ENCODE measurements at places on chromosomes 13 and 19.

DNA sequence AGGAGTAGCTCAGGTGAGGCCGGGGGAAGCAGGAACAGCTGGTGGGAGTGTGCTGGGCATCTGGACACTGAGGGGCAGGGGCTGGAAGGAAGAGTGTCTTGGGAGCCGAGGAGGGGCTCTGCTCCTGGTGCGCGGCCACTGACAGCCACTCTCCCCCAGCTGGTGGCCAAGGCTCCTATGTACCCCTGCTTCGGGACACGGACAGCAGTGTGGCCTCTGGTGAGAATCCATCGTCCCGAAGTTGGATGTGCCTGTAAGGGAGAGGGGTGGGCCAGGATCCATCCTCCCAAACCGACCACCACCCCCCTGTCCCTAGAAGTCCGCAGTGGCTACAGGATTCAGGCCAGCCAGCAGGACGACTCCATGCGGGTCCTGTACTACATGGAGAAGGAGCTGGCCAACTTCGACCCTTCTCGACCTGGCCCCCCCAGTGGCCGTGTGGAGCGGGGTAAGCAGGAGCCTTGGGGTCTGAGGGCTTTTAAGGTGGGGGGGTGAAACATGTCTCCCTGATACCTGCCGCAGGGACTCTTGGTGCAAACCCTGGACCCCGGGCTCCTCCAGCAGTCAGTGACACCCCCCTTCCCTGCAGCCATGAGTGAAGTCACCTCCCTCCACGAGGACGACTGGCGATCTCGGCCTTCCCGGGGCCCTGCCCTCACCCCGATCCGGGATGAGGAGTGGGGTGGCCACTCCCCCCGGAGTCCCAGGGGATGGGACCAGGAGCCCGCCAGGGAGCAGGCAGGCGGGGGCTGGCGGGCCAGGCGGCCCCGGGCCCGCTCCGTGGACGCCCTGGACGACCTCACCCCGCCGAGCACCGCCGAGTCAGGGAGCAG lies 2.0 kb upstream of the USF2 start:
- no peaks in the 10 kb centered on the region for H3K27me3 ChIP-seq
- peaks cover 17% of the 10 kb centered on the region for H3K36me3 ChIP-seq
- no peak for DNase-seq
- peak overlapping the region; percentile 93 for H3K4me3 ChIP-seq
- peak overlapping the region; percentile 82 for H3K27ac ChIP-seq

- H3K27ac ChIP-seq, result no peak overlapping the region
- no peak for DNase-seq
- no peaks in the 10 kb centered on the region for H3K36me3 ChIP-seq
- H3K4me3 ChIP-seq, result no peak overlapping the region
- H3K4me1 ChIP-seq, result no peaks in the 10 kb centered on the region
These were observed 22.8 kb upstream of the NMRK2 start for GRCh38 chr19:3910105-3910504.

GRCh38 chr19:16587833-16588823 lies 15.9 kb upstream of the SLC35E1 start:
- H3K27ac ChIP-seq, result peak overlapping the region; percentile 89
- H3K4me1 ChIP-seq, result peaks cover 80% of the 10 kb centered on the region
- no peaks in the 10 kb centered on the region for H3K27me3 ChIP-seq
- peak; percentile 54 for DNase-seq
- H3K36me3 ChIP-seq, result no peaks in the 10 kb centered on the region
- H3K4me3 ChIP-seq, result peak overlapping the region; percentile 84

DNA sequence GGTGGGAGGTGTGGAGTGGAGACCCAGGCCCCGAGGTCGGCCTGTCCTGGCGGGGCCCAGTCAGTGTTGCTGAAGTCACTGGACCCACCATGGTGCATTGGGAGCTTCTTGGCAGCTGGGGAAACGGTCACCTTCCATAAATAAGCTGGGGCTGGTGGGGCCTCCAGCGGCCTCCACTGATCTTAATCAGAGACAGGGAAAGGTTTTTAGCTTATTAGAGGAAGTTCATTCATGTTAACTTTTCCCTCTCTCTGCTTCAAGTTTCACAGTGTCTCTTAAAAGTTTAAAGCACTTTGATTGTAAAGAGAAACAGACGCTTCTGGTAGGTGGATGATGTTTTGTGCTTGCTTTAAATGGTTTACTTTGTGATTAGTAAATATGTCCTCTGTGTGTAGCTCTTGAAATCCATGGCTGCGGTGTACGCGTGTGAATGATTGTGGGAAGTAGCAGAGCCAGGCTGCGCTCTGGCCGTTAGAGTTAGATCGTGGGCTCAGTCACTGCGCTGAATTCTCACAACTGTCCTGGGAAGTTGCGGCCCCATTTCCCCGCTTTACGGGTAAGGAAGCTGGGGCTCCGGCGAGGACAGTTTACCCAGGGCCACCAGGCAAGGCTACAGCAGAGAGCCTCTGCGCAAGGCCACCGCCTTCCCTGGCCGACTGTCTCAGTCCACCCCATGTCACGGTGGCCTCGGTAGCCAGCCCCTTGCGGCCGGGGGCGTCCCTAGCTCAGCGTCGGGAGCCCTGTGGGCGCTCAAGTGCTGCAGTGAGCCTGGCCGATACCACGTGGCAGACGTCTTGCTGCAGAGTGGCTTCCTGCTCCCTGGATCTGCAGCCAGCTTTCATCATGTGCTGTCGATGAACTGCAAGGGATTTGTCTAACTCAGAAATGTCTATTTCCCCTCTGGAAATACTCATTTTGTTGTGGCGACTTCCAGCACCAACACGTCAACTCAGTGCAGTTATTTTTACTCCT lies 16.5 kb upstream of the NDUFS7 start:
- no peaks in the 10 kb centered on the region for H3K27me3 ChIP-seq
- H3K4me3 ChIP-seq, result no peak overlapping the region
- H3K36me3 ChIP-seq, result peaks cover 7% of the 10 kb centered on the region
- H3K4me1 ChIP-seq, result peaks cover 25% of the 10 kb centered on the region
- DNase-seq, result no peak

DNA sequence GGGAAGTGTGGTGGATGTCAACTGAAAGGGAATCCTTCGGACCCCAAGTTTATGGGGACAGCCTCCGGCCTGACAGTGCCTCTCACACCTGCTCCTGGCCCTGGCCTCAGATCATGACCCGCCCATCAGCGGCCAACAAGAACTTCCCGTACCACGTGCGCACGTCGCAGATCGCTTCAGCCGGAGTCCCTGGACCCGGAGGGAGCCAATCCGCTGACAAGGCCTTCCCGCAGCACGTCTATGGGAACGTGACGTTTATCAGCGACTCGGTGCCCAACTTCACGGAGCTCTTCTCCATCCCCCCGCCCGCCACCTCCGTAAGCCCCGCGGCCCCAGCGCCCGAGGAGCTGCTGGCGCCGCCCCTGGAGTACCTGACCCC lies 2.0 kb upstream of the MEGF8 start:
- no peak for DNase-seq
- peaks cover 15% of the 10 kb centered on the region for H3K4me1 ChIP-seq
- peaks cover 5% of the 10 kb centered on the region for H3K36me3 ChIP-seq
- peak overlapping the region; percentile 37 for H3K4me3 ChIP-seq

DNA sequence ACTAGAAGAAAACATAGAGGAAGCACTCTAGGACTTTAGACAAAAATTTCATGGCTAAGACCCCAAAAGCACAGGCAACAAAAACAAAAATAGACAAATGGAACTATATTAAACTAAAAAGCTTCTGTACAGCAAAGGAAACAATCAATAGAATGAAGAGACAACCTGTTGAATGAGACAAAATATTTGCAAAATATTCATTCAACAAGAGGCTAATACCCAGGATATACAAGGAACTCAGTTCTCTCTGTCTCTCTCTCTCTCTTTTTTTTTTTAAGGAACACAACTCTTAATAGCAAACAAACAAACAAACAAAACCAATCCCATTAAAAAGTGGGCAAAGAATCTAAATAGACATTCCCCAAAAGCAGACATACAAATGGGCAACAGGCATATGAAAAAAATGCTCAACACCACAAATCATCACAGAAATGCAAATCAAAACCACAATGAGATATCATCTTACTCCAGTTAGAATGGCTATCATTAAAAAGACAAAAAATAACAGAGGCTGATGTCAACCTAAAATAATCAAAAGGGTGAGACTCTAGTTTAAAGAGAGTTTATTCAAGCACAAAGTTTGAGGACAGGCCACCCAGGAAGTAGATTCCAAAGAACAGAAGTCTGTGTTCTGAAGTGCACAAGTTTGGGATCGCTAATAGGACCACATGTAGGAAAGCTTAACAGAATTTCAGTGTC lies 27.1 kb upstream of the SLC7A9 start:
- H3K27me3 ChIP-seq, result peaks cover 1% of the 10 kb centered on the region
- H3K36me3 ChIP-seq, result peaks cover 9% of the 10 kb centered on the region
- no peak for DNase-seq
- H3K27ac ChIP-seq, result no peak overlapping the region
- H3K4me3 ChIP-seq, result no peak overlapping the region
- H3K4me1 ChIP-seq, result no peaks in the 10 kb centered on the region

DNA sequence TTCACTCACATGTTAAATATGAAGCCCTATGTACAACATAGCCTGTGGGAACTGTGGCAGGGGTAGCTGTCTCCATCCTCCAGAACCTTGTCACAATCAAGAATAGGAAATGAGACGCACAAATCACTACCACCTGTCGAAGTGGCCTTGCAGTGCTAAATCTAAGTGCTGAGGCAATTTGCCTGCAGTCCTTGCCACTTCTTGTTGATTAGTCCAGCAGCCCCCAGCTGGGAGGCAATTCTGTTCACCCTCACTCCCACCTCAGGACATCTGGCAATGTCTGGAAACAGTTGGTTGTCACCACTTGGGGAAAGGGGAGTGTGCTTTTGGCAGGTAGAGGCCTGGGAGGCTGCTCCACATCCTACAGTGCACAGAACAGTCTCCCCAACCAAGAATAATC lies 10.7 kb downstream of the RFX2 start:
- no peak overlapping the region for H3K27ac ChIP-seq
- peaks cover 9% of the 10 kb centered on the region for H3K4me1 ChIP-seq
- H3K27me3 ChIP-seq, result peaks cover 2% of the 10 kb centered on the region
- no peak overlapping the region for H3K4me3 ChIP-seq

DNA sequence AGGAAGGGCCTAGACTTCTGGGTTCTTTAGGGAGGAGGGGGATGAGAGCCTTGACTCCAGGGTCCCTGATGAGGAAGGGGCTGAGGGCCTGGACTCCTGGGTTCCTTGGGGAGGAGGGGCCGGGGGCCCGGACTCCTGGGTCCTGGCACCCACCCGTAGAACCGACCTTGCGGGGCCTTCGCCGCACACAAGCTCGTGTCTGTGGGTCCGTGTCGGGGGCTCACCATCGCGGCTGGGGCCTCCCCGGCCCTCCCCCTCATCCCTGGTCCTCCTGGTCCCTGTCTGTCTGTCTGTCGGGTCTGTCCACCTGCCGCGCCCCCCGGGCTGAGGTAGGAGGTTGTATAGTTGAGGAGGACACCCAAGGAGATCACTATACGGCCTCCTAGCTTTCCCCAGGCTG lies 662 bp upstream of the SPACA6 start:
- H3K27ac ChIP-seq, result no peak overlapping the region
- peaks cover 11% of the 10 kb centered on the region for H3K4me1 ChIP-seq
- peaks cover 3% of the 10 kb centered on the region for H3K36me3 ChIP-seq
- DNase-seq, result no peak
- no peak overlapping the region for H3K4me3 ChIP-seq
- peaks cover 10% of the 10 kb centered on the region for H3K27me3 ChIP-seq

DNA sequence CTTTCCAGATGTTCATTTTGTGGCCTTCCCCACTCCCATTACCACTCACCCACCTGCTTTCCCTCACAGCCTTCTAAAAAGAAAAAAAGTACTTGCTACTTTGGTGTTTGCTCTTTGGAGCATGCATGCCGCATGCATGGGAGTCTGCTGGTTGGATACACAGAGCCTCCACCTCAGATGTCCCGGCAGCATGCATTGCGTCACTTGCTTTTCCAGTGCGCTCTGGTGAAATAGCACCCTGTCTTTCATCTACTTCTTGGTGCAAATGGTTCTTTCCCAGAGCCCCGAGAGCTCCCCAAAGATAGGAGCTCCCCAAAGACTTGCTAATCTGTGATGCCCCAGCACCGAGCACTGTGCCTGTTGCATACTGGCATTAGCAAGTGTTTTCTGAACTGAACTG lies 333.2 kb upstream of the ZNF507 start:
- H3K27ac ChIP-seq, result no peak overlapping the region
- no peaks in the 10 kb centered on the region for H3K36me3 ChIP-seq
- no peak for DNase-seq
- no peaks in the 10 kb centered on the region for H3K4me1 ChIP-seq
- H3K27me3 ChIP-seq, result no peaks in the 10 kb centered on the region
- H3K4me3 ChIP-seq, result no peak overlapping the region

DNA sequence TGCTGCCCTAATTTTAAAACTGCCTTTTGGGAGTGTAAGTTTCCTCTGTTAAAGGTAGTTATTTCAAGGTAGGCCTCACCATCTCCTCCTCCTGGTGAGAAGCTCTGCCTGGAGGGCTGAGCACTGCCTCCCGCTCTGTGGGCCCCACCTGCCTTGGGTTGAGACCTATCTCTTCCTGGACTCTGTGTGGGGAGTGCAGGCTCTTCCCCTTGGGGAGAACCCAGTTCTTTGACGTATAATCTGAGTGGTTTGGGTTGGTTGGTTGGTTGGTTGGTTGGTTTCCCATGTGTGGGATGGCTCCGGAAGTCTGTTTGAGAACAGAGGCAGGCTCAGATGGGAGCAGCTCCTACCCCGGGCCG lies 39.1 kb downstream of the ACTN4 start:
- H3K36me3 ChIP-seq, result peaks cover 23% of the 10 kb centered on the region
- peak overlapping the region; percentile 71 for H3K4me3 ChIP-seq
- peak overlapping the region; percentile 88 for H3K27ac ChIP-seq

DNA sequence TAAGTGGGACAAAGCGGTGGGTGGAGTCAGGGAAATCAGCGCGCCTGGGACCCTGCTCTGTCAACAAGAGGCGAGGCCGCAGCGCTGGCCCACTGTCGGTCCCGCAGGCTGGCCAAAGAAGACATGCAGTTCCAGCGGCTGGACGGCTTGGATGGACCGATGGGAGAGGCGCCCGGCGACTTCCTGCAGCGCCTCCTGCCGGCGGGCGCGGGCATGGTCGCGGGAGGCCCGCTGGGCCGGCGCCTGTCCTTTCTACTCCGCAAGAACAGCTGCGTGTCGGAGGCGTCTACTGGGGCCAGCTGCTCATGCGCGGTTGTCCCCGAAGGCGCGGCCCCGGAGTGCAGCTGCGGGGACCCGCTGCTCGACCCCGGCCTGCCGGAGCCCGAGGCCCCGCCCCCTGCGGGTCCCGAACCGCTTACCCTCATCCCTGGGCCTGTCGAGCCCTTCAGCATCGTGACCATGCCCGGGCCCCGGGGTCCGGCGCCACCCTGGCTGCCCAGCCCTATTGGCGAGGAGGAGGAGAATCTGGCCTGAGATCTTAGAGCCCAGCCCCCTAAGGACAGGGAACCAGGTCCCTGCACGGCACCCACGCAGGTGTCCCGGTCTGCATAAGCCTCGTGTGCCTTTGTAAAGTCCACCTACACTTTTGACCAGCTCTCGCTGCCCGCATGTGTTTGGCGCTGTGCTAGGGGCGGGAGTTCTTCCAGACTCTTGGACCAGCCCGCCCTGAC lies 6.1 kb downstream of the BEST2 start:
- H3K4me3 ChIP-seq, result peak overlapping the region; percentile 53
- H3K36me3 ChIP-seq, result no peaks in the 10 kb centered on the region
- H3K27ac ChIP-seq, result no peak overlapping the region
- DNase-seq, result peak; percentile 68
- H3K4me1 ChIP-seq, result peaks cover 5% of the 10 kb centered on the region
